Breast epithelium (tissue), 4 donors: ENCODE measurements at places on chromosomes 13 and 19.

- H3K27me3 ChIP-seq: no peaks in the 10 kb centered on the region
- H3K36me3 ChIP-seq: no peaks in the 10 kb centered on the region
- no peak overlapping the region for H3K27ac ChIP-seq
- DNase-seq: no peak
Observed at GRCh38 chr13:42997381-42997780, 5.3 kb upstream of the EPSTI1 start.

DNA sequence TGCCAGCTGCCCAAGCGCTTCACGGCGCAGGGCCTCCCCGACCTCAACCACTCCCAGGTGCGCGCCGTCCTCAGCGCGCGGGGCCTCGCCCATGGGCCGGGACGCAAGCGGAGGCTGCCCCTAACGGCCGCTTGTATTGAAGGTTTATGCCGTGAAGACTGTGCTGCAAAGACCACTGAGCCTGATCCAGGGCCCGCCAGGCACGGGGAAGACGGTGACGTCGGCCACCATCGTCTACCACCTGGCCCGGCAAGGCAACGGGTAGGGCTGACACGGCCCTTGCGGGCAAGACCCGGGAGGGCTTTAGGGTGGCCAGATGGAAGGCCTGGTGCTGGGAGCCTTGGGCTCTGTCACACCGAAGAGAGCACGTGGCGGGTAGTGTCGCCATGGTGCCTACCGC, 23.2 kb downstream of the UPF1 start:
- H3K4me3 ChIP-seq: no peak overlapping the region
- peaks cover 7% of the 10 kb centered on the region for H3K36me3 ChIP-seq
- H3K4me1 ChIP-seq: peaks cover 3% of the 10 kb centered on the region
- DNase-seq: no peak
- H3K27ac ChIP-seq: no peak overlapping the region

- H3K36me3 ChIP-seq: no peaks in the 10 kb centered on the region
- no peaks in the 10 kb centered on the region for H3K27me3 ChIP-seq
- no peak overlapping the region for H3K27ac ChIP-seq
- no peaks in the 10 kb centered on the region for H3K4me1 ChIP-seq
Observed at GRCh38 chr13:104021806-104022397, 955.7 kb upstream of the SLC10A2 start.

DNA sequence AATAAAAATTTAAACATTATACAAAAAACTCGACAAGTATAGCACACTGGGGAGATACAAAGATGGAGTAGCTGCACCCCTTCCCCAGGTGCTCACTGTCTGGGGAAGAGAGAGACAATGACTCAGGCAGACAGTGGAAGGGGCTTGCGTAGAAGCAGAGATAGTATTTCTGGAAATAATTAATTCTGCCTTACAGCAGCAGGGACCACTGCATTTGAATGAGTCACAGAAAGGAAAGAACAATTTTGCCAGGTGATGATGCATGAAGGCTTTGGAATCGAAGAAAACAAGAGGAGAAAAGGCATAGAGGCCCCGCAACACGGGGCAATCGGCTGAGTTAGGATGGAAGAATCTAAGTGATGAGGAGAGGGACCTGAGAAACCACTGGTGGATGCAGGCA, 447.4 kb downstream of the EFNB2 start:
- H3K4me3 ChIP-seq: no peak overlapping the region
- H3K4me1 ChIP-seq: no peaks in the 10 kb centered on the region
- H3K27me3 ChIP-seq: no peaks in the 10 kb centered on the region
- no peak overlapping the region for H3K27ac ChIP-seq

- no peaks in the 10 kb centered on the region for H3K36me3 ChIP-seq
- H3K4me3 ChIP-seq: no peak overlapping the region
- H3K27me3 ChIP-seq: no peaks in the 10 kb centered on the region
Observed at GRCh38 chr19:3514930-3515329, 8.8 kb downstream of the FZR1 start.
